ENCODE measurements at places on chromosomes 4 and X.

GRCh38 chrX:151359931-151360871 lies 36.8 kb upstream of the VMA21 start:
- DNase-seq = peak; percentile 1

DNA sequence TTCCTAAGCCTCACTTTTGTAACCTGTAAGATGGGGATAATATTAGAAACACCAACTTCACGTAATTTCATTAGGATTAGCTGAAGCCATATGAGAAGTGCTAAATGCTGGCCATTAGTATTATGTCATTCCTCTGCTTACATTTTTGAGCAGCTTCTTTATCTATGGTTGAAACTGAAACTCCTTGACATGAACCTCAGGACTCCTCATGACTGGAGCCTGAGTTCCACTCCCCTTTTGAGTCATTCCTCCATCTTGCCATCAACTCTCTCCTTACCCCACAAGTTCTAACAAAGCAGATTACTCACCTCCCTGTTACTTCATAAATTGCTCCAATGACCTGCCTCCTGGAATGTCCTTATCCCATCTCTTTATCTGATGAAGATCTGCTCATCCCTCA lies 123.2 kb upstream of the KCNIP4 start:
- DNase-seq = no peak

GRCh38 chrX:110008011-110008635 lies 5.2 kb downstream of the TMEM164 start:
- DNase-seq = no peak

DNA sequence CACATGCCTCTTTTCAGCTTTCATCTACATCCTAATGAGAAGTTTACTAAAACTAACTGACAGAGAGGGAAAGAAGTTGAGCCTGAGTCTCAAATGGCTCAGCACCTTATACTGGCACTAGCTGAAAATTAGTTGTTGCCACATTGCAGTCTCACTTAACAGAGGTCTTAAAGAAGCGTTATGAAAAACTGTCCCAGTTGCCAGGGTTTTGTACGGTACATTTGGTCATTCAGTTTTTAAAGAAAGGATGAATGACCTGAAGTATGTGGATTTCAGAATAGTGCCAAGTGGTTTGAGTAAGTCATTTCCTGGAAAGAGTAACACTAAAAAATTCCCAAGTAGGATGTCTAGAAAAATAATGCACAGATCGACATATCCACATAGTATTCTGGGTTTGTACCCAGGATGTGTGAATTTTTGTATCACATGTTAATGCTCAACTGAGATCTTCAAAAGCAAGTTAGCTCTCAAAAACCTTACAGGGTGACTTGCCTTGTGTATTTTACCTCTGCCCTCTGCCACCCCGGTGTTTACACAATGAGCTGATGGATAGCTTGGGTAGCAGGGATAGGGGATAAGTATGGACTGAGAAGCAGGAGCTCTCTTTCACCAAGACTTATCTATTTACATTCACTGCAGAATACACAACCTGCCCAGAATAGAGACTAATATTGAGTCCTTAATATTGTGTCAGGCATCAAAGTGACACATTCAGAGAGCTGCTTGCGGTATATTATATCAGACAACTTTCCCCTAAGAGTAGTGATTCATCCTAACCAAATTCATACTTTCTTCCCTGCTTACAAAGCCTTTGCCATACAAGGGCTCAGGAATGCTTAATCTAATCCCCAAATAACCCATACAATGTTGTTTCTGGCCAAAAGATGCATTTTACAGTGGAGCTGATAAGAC lies 1075.7 kb upstream of the PABPC4L start:
- DNase-seq = no peak
